ENCODE measurements at places on chromosomes 7 and 10. TPM values are rescaled to one million over a fixed set of nuclear protein-coding genes. Genes with fewer than 3 reads are reported as not detected.

GRCh38 chr7:155202106-155202871 lies 95.4 kb upstream of the INSIG1 start:
- H3K27me3 ChIP-seq, result no peaks in the 10 kb centered on the region
- H3K36me3 ChIP-seq, result no peaks in the 10 kb centered on the region
- peaks cover 35% of the 10 kb centered on the region for H3K4me1 ChIP-seq
- H3K4me3 ChIP-seq, result no peak overlapping the region
- H3K27ac ChIP-seq, result no peak overlapping the region
- peak; percentile 76 for DNase-seq

The STMP1 gene
- total RNA-seq, result 18.8 TPM

DNA sequence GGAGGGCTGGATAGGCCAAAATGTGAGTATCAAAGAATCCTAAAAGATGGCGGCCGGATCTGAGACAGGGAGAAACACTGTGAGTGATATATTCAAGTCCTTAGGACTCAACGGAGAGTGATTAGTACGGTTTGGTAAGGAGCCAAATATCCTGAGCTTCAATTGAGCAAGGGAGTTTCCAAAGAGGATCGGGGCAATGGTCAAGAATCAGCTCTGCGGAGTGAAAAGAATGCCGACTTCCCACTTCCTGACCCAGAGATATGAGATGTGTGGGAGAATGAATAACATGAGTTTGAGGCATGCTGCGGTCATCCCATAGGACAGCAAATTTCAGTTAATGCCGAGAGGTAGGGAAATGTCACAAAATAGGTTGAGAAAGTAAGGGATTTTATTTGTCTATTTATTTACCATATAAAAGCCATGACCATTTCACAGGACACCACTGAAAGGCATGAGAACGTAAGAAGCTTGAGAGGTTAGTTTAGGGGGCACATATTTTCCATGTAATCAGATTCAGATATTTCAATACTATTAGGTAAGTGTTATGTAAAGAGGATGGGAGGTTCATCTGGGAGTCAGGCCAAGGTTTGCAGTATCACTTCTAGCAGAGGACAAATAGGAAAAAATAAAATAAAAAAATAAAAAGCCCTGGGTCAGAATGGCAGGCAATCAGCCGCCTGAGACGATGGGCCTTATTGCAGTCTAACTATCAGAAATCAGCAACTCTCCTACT lies 165.6 kb downstream of the HGF start:
- no peak overlapping the region for H3K4me3 ChIP-seq
- H3K36me3 ChIP-seq, result no peaks in the 10 kb centered on the region
- H3K27me3 ChIP-seq, result no peaks in the 10 kb centered on the region
- peak; percentile 72 for DNase-seq
- peaks cover 47% of the 10 kb centered on the region for H3K4me1 ChIP-seq
- H3K27ac ChIP-seq, result peak overlapping the region; percentile 71

DNA sequence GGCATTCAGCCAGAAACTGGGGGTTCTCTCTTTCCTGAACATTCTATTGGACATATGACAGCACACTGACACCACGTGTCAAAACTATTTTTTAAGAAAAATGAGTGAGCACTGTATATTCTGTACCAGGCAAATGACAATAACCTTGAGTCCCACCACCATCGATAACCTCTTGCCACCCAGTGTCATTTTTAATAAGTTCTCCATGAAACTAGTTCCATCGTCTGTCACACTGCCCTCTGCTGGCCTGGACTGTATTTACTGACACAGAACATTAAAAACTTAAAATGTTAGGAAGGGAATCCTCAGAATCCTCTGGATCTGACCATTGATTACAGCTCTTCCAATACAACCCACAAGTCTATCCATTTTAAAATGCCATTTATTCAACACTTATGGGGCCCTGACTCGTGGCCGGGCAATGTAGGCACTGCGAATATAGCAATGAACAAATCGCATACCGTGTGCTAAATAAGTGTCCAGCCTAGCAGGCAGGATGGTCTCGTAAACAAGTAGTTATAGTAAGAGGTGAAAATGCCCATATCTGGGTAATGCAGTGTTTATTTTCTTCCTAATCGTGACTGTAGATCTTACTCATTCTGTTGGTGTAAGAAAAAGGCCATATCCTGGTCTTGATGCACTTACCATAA lies 35.9 kb upstream of the CACNB2 start:
- peaks cover 22% of the 10 kb centered on the region for H3K27me3 ChIP-seq
- DNase-seq, result no peak
- peak overlapping the region; percentile 4 for H3K4me3 ChIP-seq
- H3K27ac ChIP-seq, result no peak overlapping the region

DNA sequence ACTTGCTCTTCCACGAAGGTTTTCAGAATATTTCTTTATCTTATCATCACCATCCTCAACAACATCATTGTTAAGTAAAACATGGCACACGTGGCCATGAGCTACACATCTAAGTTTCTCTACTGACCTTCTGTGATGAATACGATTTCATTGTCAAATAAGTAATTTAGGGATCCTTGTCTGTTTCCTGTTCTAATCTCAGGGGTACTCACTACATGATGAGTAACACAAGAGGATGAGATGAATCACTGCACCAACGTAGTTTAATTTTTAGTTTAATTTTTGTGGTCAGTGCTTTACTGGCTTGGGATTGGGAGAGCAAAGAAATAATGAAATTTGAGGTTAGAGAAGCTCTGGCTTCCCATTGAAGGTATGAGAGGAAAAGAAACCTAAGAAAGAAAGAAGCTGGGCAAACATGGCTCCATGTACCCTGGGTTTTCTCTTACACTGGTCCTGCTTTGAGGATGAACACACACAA lies 461.9 kb upstream of the KLF6 start:
- H3K36me3 ChIP-seq, result no peaks in the 10 kb centered on the region
- H3K27ac ChIP-seq, result peak overlapping the region; percentile 100
- H3K27me3 ChIP-seq, result no peaks in the 10 kb centered on the region
- H3K4me3 ChIP-seq, result peak overlapping the region; percentile 49

DNA sequence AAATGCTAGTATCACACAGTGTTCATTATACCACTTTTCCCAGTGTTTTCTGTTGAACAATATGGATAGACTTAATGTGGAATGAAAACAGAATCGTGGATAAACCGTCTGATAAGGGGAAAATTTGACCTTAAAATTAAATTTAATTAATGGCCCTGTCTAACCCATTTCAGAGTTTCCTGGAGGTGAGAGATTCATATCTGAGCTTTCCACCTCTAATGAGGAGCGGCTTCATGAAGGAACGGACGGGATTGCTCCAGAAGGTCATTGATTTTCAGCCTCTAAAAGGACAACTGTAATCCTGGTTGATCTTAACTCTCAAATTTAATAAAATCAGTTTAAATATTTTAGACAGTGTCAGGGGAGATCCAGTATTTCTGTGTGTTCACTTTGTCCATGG lies 874.9 kb downstream of the GRID1 start:
- no peak for DNase-seq
- H3K27ac ChIP-seq, result no peak overlapping the region
- H3K36me3 ChIP-seq, result no peaks in the 10 kb centered on the region
- H3K27me3 ChIP-seq, result no peaks in the 10 kb centered on the region
- H3K4me3 ChIP-seq, result no peak overlapping the region

The SNX10 gene
- 1.2 TPM for total RNA-seq

- no peaks in the 10 kb centered on the region for H3K4me1 ChIP-seq
- H3K27me3 ChIP-seq, result no peaks in the 10 kb centered on the region
- DNase-seq, result no peak
These were observed 215.8 kb downstream of the MLLT10 start for GRCh38 chr10:21749788-21750187.

- peaks cover 51% of the 10 kb centered on the region for H3K27me3 ChIP-seq
- H3K27ac ChIP-seq, result no peak within 1 kb of the TSS
- DNase-seq, result no peak
- no peaks in the 10 kb centered on the region for H3K36me3 ChIP-seq
- H3K4me3 ChIP-seq, result no peak within 1 kb of the TSS
These were observed at the start of gene KCNH2 for GRCh38 chr7:150978126-150978789. Gene KCNH2, minus strand, starts transcription at chr7:150978321. Its CDS starts 408 bp downstream, at chr7:150977913.

The DHX32 gene
- 52.8 TPM for total RNA-seq

GRCh38 chr7:156005202-156005691 lies 193.0 kb upstream of the SHH start:
- no peak overlapping the region for H3K27ac ChIP-seq
- no peaks in the 10 kb centered on the region for H3K4me1 ChIP-seq
- H3K36me3 ChIP-seq, result no peaks in the 10 kb centered on the region
- H3K27me3 ChIP-seq, result no peaks in the 10 kb centered on the region

GRCh38 chr10:74500026-74500704 lies 326.2 kb upstream of the KAT6B start:
- DNase-seq, result peak; percentile 27
- no peak overlapping the region for H3K4me3 ChIP-seq
- H3K27ac ChIP-seq, result no peak overlapping the region

The PDK4 gene
- 0.36 TPM for total RNA-seq

The TFPI2 gene
- 8.7 TPM for total RNA-seq
